Muscle of arm (tissue), 14 donors: ENCODE measurements at places on chromosomes 7 and 10.

- no peak for DNase-seq
These were observed 190.9 kb downstream of the BMPER start for GRCh38 chr7:34096198-34096651.

DNA sequence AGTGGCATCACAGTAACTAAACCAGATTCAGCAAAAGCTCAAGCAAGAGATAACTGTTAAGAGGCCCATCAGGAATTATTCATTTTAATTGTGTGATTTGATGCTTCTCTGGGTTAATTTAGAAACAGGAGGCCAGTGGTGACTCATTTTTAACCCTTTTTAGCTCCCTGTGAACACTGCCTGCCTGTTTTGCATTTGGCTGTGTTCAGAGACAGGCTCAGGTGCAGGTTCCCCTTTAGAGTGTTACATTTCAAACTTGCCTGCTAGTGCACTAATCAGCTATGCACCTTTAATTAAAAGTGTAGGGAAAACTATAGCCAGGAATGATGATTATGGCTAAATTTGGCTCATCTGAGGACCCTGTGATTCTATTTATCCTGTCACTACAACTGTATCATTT lies 6.5 kb downstream of the STAMBPL1 start:
- DNase-seq = no peak

DNA sequence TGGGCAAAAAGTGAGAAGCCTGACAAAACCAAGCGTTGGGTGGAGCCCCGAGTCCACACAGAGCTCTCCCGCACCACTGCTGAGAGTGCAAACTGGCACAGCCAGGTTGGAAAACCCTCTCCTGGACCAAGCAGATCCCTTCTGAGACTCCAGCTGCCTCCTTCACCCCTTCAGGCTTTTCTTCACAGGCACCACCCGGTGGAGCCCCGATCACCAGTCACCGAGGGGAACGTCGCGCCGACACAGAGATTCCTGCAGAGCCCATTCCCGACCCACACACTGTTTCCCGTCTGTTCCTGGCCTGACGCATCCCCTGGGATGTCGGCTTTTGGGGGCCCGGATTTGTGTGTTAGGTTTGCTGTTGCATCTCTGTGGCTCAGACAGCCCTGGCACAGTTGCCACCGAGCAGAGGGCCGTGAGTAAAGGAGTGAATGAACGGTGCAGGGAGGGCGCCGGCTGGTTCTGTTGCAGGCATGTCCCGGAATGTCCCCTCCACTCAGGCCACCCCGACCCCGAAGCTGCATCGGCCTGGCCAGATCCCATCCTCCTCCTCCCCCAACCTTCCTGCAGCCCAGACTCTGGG lies 51.0 kb upstream of the INPP5A start:
- DNase-seq = no peak

- no peak for DNase-seq
These were observed 173.5 kb upstream of the ADCY1 start for GRCh38 chr7:45400680-45401079.

GRCh38 chr7:72211175-72211574 lies 201.0 kb downstream of the CALN1 start:
- DNase-seq = no peak

GRCh38 chr10:53177468-53177867 lies 404.9 kb upstream of the MBL2 start:
- no peak for DNase-seq

DNA sequence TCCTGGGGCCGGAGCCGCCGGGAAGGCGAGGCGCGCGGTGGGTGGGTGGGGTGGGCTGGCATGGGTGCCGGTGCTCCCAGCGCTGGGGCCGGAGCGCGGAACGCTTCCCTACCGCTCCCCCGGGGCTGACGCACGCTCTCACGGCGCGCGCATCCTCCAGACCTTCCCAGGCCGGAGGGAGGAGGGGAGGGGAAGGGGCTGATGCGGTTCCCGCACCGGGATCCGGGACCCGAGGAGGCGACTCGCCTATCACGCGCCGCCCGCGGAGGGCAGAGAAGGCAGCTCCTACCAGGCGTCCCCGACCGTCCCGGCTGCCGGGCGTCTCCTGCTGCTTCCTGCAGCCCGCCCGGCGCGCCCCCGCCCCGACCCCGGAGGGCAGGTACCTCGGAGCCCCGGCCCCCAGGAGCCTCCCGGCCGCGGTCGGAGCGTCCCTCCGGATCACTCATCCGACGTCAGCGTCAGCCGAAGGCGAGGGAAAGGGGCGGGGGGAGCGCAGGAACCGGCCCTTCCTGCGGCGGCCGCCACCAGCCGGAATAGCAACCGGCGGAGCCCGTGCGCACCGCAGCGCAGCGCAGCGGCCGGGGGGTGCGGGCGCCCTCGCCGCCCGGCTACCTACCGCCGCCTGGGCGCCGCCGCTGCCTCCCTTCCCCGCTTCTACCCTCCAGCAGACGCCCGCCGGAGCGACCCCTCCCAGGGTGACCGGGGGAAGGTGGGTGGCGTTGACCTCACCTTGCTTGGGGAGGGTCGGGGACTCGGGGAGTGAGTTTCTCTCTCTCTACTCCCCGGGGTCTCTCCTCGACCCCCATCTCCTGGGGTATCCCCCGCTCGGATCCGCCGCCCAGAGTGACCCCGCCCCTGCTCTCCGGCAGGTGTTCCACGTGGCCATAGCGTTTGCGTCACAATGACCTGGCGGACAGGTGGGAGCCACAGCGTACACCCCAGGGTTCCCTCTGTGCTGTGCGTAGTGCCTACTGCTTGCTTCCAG lies at the start of gene ICA1:
TSS of gene ICA1 (minus strand) at position 457 of the 985 bp plus-strand sequence. CDS start 26,241 bp downstream, outside the sequence.
- DNase-seq = peak; percentile 17

GRCh38 chr7:112070674-112071256 lies 135.4 kb downstream of the DOCK4 start:
- DNase-seq = no peak

GRCh38 chr7:146510088-146510680 lies 393.6 kb downstream of the CNTNAP2 start:
- DNase-seq = no peak

DNA sequence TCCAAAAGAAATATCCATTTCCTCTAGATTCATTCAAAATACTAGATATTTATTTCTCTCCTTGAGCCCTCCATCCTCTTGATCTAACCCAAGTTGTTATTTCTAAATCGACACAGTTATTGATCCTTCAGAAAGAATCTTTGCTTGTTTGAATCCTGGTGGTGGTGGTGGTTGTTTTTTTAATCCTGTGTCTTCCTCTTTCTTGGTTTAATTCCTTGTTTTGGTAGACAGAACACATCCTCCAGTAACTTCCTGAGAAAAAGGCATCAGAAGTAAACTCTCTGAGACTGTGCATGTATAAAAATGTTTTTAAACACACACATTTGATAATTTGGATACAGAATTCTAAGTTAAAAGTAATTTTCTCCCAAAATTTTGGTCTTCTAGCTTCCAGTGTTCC lies 49.9 kb downstream of the SIRT1 start:
- DNase-seq = no peak

- peak; percentile 4 for DNase-seq
These were observed 708 bp downstream of the UBN2 start for GRCh38 chr7:139231513-139232376.

- DNase-seq = no peak
These were observed 238.6 kb downstream of the MGMT start for GRCh38 chr10:129705676-129706075.

- no peak for DNase-seq
These were observed 32.5 kb upstream of the ERCC6 start for GRCh38 chr10:49571388-49571787.

DNA sequence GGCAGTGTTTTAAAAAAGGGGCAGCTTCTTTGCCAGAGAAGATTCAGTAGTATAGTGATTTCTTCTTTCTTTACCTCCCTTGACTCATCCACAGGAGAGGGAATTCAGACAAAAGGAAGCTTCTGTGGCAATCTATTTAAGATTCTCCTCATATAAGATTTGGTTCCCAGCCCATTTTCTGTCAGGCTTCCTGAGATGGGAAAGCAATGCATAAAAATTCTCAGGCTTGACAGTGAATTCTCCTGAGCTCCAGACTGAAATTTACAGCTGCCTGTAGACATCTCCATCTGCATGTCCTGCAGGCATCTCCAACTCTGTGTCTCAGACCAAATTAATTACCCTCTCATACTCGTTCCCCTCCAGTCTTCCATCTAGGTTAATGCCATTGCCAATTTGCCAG lies 72.8 kb downstream of the TSPAN12 start:
- no peak for DNase-seq

GRCh38 chr10:30357075-30357801 lies 8.2 kb upstream of the MTPAP start:
- DNase-seq = no peak

- no peak for DNase-seq
These were observed 5.4 kb downstream of the COL13A1 start for GRCh38 chr10:69807122-69807521.

DNA sequence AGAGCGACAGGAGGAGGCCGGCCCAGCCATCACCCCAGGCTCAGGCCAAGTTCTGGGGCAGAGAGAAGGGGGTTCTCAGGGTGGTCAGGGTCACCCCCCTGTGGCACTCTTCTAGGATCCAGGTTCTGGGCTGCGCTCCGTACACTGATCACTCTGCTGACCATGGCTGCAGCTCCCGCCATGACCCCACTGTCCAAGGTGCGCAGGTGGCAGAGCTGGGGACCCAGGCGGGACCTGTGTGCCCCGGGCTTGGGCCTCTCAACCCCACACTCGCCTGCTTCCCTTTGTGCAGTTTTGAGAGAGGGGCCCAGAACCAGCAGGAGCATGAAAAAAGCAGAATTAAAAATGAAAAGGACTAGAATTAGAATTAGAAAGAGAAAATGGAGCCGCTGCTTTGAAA lies 227.1 kb downstream of the FANK1 start:
- DNase-seq = no peak

GRCh38 chr10:76618171-76618570 lies 1019.4 kb downstream of the KCNMA1 start:
- no peak for DNase-seq

DNA sequence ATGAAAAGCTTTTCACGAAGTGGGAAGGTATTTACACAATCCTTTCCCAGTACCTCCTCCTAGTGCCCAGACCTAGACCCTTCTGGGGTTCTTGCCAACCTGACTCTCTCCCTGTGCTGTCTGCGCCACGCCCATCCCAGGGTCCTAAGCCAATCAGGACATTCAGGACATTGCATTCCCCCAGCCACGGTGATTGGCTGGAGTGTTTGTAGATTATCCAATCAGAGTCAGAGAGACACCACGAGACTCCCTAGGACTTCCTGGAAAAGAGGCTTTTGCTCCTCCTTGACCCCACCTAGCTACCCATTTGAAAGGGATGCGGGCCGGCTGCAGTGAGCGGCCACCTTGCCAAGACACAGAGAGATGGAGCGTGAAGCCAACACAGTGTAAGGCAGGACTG lies 3.5 kb upstream of the GDF2 start:
- DNase-seq = no peak
